ENCODE measurements at places on chromosomes 2 and 18. TPM values are rescaled to one million over a fixed set of nuclear protein-coding genes. Genes with fewer than 3 reads are reported as not detected.

CFC1 gene
- total RNA-seq: not detected

CDKL4 gene
- not detected for total RNA-seq

DNA sequence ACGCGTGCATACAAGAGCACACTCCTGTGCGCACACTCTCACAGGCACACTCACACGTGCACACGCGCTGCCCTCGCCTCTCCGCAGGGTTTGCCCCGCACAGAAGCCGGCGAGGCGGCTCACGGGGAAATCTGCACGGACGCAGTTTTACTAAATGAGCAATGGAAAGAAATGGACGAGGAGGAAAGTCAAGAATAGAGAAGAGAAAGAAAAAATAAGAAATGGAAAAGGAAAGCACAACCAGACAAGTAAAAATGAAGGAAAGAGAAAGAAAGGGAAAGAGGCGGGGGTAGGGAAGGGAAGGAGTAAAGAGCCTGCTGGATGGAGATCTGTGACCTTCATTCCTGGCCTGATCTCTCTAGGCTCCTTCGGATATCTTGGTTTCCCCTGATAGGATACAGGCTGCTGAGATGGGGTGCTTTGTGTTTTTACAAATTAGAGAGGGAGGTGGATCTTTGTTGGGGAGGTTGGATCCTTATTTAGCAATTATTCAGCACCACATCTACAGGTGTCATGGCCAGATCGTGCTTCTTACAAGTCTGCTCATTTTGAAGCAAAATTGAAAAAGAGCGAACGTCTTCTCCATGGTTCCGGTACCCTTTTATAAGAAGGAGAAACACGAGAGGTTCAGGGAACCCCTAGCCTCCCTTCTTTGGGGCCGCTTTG lies 693 bp upstream of the LRP2 start:
- peak overlapping the region; percentile 92 for H3K4me3 ChIP-seq
- peaks cover 43% of the 10 kb centered on the region for H3K4me1 ChIP-seq
- DNase-seq: peak; percentile 12
- H3K36me3 ChIP-seq: peaks cover 4% of the 10 kb centered on the region
- H3K27me3 ChIP-seq: peaks cover 62% of the 10 kb centered on the region

DNA sequence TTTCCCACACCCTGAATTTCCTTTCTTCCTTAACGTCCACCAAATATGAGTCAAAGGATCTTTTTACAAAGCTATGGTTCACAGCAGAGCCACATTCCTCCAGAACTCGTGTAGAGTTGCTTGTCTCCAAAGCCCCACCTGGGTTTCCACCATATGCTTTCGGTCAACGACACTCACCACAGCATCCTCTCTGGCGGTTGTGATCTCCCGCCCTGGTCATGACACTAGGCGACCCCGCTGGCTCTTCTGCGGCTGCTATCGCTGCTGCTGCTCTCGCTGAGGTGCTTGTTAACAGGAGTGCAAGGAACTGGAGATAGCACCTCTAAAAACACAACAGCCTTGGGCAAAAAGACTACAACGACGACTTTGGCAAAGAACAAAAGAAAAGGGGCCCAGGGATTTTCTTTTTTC lies 340 bp downstream of the SLC40A1 start:
- H3K4me3 ChIP-seq: peak overlapping the region; percentile 82
- peaks cover 23% of the 10 kb centered on the region for H3K27me3 ChIP-seq
- H3K27ac ChIP-seq: peak overlapping the region; percentile 8
- peaks cover 55% of the 10 kb centered on the region for H3K4me1 ChIP-seq

DNA sequence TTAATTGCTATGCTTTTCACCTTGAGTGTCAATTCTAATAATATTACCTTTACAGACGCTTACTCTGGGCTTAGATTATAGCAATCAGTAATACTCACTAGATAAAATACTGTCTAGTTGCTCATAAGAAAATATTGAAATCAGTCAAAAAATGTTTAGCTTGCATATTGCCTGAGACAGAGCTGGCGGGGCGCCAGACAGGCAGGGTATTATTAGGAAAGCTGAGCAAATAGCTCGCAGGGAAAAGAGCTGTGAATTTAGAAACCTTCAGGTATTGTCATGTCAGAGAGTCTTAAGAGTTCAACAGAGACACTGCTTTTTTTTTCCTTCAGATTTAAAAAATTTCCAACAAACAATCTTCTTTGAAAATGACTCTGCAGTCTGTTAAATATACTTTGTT lies 118.4 kb downstream of the MEIS1 start:
- H3K36me3 ChIP-seq: no peaks in the 10 kb centered on the region
- no peak overlapping the region for H3K4me3 ChIP-seq
- no peak for DNase-seq
- no peaks in the 10 kb centered on the region for H3K4me1 ChIP-seq

DNA sequence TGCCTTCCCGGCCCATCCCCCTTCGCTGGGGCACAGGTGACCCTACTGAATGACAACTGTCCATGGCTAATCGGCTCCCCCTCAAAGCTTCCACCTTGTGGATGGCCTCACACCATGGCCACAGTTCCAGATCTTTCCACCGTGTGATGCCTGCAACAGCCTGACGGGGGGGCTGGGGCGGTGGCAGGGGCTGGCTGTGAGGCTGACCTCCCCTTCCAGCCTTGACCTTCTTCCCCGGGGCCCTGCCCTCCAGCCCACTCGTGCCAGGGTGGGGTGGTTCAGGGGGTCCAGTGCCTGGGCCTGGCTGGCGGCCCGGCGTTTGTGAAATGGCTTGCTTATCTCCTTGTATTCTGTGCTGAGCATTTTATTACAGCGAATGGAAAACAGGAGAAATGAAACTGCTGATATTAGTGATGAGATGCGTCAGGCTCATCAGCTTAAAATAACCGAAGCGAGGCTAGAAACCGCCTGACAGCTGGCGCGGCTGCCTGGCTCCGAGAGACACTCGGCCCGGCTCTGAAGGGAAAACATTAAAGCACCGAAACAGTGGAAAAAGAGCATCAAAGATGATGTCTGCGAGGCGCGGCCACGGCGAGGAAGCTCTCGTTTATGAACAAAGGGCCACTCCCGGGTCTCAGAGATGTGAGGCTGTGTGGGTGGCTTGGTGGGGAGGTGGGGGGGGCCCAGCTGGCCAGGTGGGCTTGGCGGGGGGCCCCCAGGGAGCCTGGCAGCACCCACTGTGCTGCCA lies 916 bp upstream of the PDCD1 start:
- peaks cover 5% of the 10 kb centered on the region for H3K36me3 ChIP-seq
- peaks cover 20% of the 10 kb centered on the region for H3K27me3 ChIP-seq
- H3K4me1 ChIP-seq: peaks cover 73% of the 10 kb centered on the region
- H3K4me3 ChIP-seq: peak overlapping the region; percentile 85
- DNase-seq: peak; percentile 71

DNA sequence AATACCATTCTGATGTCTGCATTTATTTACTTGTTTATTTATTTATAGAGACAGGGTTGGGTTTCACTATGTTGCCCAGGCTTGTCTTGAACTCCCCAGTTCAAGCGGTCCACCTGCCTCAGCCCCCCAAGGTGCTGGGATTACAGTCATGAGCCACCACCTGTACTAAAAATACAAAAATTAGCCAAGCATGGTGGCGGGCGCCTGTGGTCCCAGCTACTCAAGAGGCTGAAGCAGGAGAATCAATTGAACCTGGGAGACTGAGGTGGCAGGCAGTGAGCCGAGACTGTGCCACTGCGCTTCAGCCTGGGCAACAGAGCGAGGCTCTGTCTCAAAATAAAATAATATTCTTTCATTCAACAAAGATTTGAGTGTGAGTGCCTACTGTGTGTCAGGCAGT lies 2.0 kb upstream of the ATP8B1 start:
- peaks cover 2% of the 10 kb centered on the region for H3K36me3 ChIP-seq
- H3K4me3 ChIP-seq: no peak overlapping the region
- no peak for DNase-seq
- peaks cover 12% of the 10 kb centered on the region for H3K4me1 ChIP-seq
- no peak overlapping the region for H3K27ac ChIP-seq
- peaks cover 60% of the 10 kb centered on the region for H3K27me3 ChIP-seq

DNA sequence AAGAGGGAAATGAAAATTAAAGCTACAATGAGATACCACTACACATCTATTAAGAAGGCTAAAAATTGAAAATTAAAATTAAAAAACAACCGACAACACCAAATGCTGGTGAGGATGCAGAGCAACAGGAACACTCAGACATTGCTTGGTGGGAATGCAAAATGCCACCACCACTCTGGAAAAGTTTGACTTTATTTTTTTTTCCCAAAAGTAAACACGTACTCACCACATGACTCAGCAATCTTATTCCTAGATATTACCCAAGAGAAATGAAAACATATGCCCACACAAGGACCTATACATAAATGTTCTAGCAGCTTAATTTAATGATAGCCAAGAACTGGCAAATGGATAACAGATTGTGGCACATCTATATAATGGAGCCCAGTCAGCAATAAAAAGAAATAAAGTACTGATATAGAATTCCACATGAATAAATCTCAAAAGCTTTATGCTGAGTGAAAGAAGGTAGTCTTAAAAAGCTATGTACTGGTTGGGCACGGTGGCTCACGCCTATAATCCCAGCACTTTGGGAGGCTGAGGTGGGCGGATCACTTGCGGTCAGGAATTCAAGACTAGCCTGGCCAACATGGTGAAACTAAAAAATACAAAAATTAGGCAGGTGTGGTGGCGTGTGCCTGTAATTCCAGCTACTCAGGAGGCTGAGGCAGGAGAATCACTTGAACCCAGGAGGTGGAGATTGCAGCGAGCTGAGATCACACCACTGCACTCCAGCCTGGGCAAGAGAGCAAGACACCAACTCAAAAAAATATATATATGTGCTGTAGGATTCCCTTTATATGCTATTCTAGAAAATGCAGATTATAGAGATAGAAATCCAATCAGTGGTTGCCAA lies 4.2 kb upstream of the PROC start:
- peaks cover 37% of the 10 kb centered on the region for H3K27me3 ChIP-seq
- peaks cover 48% of the 10 kb centered on the region for H3K4me1 ChIP-seq
- no peak overlapping the region for H3K4me3 ChIP-seq
- H3K27ac ChIP-seq: no peak overlapping the region
- no peak for DNase-seq
